Activated T-cell treated with anti-CD3 and anti-CD28 coated beads, Interleukin-2, amount 50 U/mL, for 4 hours (primary cell): ENCODE measurements at places on chromosomes 7 and 10.

DNA sequence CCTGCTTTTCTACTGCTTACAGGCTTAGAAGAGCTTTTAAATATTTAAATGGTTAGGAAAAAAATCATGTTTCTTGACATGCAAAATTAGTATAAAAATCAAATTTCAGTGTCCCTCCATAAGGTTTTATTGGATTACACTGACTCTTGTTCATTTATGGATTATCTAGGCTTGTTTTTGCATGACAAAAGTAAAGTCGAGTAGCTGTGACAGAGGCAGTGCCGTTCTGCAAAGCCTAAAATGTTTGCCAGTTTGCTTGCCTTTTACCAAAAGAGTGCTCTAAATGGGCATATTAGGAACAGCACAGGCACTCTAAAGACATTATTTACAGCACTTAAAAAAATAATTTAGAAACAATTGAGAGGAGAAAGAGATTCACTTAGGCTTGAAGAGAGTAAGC, 139.6 kb downstream of the TSPAN12 start:
- no peak for DNase-seq

- no peak for DNase-seq
Measured at GRCh38 chr7:135143885-135144668, 3.8 kb upstream of the TMEM140 start.

GRCh38 chr7:49855281-49855980, 82.0 kb downstream of the VWC2 start:
- DNase-seq: no peak

- DNase-seq: no peak
Measured at GRCh38 chr7:131409129-131409766, 81.6 kb downstream of the MKLN1 start.

DNA sequence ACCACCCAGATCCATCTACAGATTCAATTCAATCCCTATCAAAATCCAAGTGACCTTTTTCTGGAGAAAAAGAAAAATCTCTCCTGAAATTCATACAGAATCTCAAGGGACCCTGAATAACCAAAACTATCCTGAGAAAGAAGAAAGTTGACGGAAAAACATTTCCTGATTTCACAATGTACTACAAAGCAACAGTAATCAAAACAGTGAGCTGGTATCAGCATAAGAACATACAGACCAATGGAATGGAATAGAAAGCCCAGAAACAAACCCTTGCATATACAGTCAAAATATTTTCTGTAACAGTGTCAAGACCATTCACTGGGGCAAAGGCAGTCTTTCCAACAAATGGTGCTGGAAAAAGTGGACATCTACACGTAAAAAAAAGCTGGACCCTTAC, 89.9 kb downstream of the JMJD1C start:
- no peak for DNase-seq

- no peak for DNase-seq
Measured at GRCh38 chr10:74189999-74190421, 39.0 kb downstream of the ADK start.

GRCh38 chr10:112926906-112927688, 22.9 kb upstream of the TCF7L2 start:
- DNase-seq: no peak

DNA sequence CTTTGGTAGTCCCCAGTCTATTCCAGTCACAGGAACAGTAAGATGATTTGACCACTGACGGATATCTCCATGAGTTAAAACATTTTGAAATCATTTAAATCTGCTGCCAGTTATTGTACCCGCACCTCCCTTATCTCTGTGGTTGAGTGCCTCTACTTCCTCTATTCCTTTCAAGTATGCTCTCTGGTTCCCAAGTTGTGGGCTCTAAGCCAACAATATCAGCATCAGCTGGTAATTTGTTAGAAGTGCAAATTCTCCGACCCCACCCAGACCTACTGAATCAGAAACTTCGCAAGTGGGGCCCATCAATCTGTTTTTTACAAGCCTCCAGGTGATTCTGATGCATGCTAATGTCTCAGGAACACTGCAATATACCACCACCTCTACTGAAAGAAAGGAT, 235.5 kb downstream of the CCSER2 start:
- DNase-seq: no peak

DNA sequence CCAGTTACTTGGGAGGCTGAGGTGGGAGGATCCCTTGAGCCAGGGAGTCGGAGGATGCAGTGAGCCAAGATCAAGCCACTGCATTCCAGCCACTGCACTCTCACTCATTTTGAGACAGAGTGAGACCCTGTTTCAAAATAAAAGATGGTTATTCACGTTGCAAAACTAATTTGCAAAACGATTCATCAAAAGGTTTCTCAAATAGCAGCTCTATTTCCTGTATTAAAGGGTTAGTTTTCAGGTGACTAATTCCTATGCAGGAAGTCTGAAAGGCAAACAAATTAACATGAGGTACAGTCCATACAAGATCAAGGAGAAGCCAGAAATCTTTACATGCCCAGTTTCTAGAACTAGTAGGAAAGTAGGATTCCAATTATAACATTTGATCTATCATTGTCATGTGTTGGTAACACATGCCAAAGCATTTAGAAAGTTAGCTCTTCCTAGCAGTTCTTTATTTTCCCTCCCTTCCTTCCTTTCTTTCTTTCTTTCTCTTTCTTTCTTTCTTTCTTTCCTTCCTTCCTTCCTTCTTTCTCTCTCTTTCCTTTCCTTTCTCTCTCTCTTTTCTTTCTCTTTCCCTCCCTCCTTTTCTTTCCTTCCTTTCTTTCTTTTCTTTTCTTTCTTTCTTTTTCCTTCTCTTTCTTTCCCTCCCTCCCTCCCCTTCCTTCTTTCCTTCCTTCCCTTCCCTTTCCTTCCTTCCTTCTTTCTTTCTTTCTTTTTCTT, 49.3 kb downstream of the DENND2A start:
- no peak for DNase-seq

GRCh38 chr7:95897557-95898251, 125.3 kb downstream of the DYNC1I1 start:
- no peak for DNase-seq

DNA sequence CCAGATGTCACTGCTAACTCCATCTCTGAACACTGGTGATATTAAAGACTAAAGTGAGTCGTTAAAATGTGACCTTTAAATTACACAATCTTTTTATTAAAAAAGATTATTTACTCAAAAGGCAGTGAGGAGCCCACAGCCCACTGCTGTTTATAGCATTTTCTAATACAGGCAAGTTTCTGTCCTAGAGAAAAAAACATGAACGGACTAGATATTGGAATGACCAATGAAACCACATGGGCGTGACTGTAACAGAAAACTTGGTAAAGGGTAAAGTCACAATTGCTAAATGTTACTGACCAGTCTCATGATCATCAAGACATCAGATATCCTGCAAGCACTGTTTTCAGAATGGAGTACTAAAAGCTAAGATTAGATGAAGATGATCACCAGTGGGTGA, 78.7 kb downstream of the FEZF1 start:
- no peak for DNase-seq

GRCh38 chr10:97981816-97982215, 48.6 kb downstream of the CRTAC1 start:
- DNase-seq: no peak

DNA sequence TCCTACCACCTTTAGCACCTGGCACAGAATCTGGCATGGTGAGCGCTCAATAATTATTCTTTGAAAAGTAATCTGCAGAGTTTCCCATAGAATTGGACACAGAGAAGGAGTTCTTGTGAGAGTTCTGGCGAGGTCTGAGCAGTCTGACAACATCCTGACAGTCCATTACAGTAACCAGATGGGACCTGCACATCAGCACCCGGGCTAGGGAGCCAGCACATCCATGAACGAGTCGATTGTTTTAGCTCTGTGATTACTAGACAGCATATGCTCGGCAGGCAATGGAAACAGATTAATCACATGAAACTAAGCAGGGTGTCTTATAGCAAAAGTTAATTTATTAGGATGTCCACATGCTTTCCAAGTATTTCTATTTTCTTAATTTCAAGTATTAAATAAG, 96.7 kb downstream of the SEMA3D start:
- DNase-seq: no peak

GRCh38 chr10:29802171-29802570, 167.4 kb upstream of the SVIL start:
- DNase-seq: no peak

- DNase-seq: no peak
Measured at GRCh38 chr7:49800031-49800430, 26.6 kb downstream of the VWC2 start.

DNA sequence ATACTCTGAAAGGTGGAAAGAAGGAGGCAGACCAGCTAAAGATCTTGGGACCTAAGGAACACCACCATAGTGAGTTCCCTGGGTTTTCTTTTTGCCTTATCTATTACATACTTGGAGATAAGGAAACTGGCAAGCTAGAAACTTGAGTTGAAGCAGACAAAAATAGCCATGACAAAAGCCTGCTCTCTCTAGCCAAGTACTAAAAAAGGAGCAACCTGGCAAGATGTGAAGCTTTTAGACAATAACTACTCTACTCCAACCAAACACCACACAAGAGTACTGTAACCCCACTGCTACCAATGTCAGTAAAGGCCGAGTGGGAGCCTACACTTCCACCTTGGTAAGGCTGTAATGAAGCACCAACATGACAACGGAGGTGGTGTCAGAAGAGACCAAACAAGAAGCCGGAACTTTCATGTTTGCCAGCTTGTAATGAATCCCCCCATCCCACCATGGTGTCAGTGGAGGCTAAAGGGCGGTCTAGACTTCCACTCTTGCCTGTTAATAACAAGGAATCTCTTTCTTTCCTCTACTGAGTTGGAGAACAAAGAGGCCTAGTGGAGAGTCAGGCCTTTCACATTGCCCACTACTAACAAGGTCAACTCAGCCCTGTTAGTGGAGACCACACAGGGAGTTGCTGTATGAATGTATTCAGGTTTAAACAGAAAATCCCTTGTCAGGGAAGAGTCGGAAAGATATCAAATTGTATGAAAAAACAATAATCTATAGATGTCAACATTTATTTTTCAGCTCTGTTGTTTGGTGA, 55.8 kb upstream of the DYNC1I1 start:
- DNase-seq: no peak

DNA sequence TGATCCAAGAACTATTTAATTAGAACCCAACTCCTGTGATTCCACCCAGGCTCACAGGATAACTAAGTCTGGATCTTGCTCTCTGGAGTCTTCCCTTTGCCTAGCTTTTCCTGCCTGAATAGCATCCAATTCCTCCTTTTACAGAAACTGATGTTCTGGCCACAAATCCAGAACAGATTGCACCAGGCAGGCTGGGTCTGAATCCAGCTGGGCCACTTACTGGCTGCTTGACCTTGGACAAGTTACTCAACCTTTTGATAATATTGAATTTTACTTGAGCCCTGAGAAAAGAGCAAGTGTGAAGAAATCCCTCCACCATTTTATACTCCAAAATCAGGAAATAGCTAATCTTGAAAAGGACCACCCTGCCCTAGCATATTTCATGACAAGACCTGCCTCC, 55.5 kb upstream of the SLC35G1 start:
- no peak for DNase-seq

- DNase-seq: no peak
Measured at GRCh38 chr10:102769375-102770107, 25.8 kb downstream of the WBP1L start.

DNA sequence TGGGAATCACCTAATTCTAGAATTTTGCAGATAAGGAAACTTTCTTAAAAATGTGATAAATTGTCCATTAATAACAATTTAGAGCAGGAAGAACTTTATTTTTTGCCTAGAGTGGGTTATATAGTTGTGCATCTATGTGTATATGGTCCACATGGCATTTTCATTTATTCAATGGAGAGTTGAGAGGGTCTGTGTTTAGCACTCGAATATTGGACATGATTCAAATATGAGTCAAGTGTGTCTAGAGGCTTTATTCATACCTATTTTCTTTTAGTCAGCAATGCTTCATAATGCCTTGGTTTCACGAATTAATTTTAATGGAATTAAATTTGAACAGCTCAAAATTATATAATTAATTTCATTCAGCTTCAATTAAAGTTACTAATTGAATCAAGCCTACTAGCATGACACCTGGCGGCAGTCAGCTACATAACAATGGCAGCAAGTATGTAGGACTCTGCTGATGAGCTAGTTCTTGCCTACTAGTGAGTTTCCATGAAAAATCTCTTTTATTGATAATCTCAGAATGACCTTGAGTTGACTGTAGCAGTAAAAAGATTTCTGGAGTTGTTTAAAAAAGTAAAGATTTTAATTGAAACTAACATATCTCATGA, 17.7 kb downstream of the MDFIC start:
- DNase-seq: no peak

- DNase-seq: peak; percentile 39
Measured at GRCh38 chr10:102642736-102643335, 1.4 kb upstream of the TRIM8 start.

DNA sequence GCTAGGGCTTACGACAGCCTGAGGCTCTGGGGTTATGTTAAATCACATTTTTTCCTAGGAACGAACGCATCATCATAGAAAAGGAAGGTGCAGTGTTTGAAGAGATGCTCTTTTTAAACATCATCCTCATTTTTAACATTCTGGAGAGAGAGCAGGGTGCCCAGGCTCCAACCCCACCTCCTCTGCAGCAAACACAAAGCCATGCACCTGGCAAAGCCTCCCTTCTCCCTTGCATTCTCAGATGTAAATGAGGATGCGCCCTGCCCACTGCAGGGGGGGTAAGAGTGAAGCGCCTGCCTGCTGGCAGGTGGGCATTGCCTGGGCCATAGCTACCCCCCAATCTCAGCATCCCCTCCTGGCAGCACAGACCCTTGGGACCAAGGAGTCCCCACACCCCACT, 92.4 kb downstream of the PTPRN2 start:
- DNase-seq: no peak

DNA sequence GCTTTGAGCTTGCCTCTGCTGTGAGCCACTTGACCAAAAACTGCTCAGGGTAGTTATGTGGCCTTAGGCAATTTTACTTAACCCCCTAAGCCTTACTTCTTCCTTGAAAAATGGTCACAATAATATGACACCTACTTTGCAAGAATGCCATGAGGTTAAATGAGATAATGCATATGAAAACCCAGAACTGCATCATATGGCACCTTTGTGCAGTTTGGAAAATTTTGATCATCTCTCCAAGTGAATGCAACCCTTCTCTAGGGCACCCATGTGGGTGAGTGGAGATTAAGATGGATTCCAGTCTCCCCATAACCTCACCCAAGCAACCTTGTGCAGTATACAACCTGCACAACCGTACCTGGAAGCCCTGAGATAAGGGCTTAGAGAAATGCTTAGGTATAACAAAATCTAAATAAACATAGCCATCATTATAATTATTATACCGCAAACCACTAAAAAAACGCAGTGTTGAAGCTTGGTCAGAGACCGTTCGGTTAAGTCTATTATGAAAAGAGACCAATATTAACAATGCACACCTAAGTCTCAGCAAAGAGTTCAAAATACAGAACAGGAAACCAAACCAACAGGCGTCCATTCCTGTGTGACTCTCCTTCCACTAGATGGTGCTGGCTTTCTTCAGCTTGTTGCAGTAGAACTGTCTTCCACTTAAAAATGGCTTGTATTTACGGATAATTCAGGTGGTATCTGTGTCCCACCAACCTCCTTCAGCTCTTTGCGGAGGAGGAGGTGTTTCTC, 21.0 kb upstream of the ASB15 start:
- no peak for DNase-seq

DNA sequence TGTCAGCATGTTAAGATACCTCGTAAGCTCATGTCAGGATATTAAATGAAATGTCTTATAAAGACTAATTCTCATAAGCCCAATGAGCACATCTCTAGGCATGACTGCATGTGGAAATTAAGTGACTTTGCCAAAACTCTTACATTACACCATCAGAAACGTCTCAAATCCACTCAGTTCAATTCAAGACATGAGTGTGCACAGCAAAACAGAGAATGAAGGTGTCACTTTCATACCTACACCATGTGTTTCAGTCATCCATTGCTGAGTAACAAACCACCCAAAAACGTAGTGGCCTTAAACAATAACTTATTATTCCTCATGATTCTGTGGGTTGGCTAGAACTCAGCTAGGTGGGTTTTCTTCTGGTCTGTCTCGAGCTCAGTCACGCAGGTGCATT, 99.8 kb downstream of the ATE1 start:
- DNase-seq: no peak
